ENCODE measurements at places on chromosomes 11 and 22.
A peak's percentile ranks its signal among the peaks of the same experiment; 100 is the strongest.

- DNase-seq: no peak
These were observed 327.0 kb downstream of the DYNC2H1 start for GRCh38 chr11:103436131-103436770.

DNA sequence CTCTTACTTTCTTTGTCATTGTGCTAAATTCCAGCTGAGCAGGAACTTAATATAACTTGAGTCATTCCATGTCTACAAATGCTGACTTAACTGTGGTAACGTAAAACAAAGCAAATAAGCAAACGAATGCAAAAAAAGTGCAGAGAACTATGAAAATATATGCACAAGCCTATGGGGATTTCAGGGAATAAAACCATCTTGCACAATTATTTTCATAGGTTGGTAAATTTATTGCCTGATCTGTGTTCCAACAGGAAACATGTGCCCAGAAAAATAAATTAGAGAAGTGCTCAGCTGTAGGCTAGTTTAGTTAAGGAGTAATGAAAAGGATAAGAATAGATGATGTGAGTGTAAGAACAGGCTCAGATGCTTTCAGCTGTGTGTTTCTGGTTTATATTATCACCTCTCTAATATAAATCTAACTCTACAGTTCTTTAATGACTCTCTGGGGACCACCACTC is 1169.3 kb downstream of the LRRC4C start:
- no peak for DNase-seq

- no peak for DNase-seq
These were observed 83.6 kb upstream of the ZBED5 start for GRCh38 chr11:10941414-10941813.

DNA sequence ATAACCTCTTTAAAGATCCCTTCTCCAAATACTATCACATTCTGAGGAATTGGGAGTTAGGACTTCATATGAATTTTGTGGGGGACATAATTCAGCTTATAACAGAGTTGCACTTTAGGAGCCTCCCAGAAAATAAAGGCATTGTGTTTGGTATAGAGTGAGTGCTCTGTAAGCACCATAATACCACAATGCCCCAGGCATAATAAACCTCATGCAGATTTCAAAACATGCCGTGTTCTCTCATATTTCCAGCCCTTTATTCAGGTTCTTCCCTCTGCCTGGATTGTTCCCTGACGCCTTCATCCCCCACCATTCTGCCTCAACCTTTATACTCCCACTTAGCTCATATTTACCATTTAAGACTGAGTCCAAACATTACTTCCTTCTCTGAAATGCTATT is 398.8 kb upstream of the FAT3 start:
- DNase-seq: no peak

- DNase-seq: peak; percentile 89
These were observed 79.1 kb upstream of the KCNQ1OT1 start for GRCh38 chr11:2778630-2779498.

DNA sequence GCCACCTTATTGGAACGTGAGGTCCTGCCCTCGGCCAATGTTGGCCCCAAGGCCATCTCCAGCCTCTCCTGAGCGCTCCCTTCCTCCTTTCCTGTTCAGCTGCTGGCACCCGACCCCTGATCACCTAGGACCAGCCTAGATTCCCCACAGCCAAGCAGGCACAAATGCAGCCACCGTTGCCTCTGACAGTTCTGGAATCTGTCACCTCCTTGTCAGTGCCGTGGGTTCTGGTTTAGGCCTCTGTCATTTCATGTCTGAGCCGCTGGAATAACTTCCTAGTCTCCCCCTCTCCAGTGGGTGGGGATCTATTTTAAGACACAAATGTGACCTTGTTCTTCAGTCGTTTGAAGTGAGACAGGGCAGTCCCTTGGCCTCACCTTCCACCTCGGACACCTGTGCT is 29.7 kb downstream of the FADS3 start:
- no peak for DNase-seq

DNA sequence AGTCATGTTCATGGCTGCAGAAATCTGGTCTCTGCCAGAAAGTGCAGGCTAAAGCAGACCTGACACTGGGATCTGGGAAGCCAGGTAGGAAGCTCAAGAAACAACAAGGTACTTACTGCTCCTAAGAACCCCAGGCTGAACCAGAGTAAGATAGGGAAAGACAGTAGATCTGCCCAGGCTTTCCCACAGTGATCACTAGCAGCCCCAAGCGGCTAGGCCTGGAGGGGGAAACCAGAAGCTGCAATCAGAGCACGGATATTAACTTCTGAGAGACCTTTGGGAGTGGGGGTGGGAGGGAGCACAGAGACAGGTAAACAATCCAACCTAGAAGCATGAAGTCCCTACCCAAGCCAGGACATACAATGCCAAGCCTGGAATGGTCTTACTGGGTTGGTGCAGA is 135.2 kb upstream of the C11orf58 start:
- DNase-seq: no peak

DNA sequence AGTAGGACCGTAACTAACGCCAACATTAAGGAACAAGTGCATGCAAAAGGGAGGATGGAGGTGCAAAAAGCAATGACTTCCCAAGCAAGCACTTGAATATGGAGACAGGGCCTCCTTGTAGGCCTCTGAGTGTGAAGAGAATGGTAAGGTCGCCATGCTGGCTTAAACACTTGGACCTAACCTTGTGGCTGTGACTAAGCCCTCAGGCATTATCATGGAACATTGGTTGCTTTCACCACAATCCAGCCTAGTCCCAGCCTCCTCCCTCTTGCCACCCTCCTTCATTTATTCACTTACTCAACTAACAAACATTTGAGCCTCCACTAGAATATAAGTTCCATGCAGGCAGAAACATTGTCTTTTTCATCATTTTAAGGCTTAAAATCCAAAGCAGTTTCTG is 11.9 kb upstream of the SYTL2 start:
- peak; percentile 69 for DNase-seq

DNA sequence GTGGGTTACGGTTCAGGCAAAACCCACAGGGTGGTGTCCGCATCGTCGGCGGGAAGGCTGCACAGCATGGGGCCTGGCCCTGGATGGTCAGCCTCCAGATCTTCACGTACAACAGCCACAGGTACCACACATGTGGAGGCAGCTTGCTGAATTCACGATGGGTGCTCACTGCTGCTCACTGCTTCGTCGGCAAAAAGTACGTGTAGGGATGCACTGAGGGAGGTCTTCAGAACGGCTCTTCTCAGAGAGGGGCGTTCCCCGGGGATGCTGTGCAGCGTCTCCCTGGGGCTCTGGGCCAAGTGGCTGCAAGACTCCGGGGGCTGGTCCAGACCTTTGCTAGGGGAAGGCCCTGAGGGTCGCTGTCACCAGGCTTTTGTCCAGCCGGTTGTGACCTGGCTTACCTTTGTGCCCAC is 1.3 kb downstream of the ACR start:
- no peak for DNase-seq

DNA sequence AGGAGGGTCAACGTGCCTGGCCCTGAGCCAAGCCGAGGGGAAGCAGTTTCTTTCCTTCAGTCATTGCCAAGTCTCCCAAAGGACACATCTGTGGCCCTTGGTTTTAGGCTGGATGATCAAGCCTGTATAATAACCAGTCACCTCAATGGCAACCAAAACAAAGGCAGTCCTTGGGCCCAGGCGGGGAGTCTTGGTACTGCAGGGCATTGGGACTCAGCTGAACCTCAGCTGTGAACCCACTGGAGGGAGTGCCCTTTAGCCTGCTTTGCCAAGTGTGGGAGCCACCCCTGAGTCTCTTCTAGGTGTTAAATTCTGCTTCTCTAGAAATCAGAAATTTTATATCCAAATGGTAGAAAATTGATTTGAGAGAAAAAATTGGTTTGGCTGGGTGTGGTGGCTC is 36.9 kb downstream of the CPT1A start:
- no peak for DNase-seq
